Stimulated activated CD4-positive, alpha-beta T cell treated with anti-CD3 and anti-CD28 coated beads, TNF-alpha, amount 100 ng/mL, for 4 hours (primary cell): ENCODE measurements at places on chromosomes 2 and 18.

GRCh38 chr2:102037681-102038080 lies 45.9 kb downstream of the IL1R2 start:
- DNase-seq = no peak

DNA sequence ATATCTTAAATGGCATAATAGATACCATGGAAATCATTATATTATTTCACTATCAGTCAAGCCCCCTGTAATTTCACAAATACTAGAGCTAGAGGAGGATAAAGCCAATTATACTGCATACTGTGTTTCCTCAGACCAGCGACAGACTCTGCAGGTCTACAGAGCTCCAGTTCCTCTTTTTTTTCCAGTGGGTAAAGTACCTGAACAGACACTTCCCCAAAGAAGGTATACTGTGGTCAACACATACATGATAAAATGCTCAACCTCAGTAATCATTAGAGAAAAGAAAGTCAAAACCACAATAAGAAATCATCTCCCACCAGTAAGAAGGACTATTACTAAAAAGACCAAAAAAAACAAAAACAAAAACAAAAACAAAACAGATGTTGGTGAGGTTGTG lies 44.6 kb downstream of the SCN7A start:
- DNase-seq = no peak

- DNase-seq = no peak
These were observed 46.3 kb upstream of the VPS54 start for GRCh38 chr2:64065516-64065915.

DNA sequence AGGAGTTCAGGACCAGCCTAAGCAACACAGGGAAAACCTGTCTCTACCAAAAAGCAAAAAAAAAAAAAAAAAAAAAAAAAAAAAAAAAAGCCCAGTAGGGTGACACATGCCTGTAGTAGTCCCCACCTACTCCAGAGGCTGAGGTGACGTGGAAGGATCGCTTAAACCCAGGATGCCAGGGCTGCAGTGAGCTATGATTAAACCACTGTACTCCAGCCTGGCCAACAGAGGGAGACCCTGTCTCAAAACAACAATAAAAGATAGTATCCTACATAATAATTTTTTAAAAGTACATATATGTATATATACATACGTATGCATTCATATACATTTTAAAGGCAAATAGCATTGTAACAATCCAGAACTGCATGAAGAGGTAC lies 51.7 kb downstream of the SOS1 start:
- no peak for DNase-seq

DNA sequence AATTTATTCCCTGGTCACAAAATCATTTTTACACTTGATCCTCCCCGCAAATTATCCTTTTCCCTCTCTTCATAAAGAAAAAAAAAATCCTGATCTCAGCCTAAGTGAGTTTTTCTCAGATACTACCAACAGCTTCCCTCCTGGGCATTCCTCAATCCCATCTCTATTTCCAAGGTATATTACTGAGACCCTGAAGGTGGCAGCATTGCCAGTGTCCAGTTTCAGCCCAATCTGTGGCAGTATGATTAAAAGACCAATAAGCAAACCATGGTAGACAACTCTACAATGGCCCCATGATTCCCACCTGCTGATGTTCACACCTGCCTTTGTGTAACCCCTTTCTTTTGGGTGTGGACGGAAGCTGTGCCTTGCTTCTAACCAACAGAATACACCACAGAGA lies 45.1 kb downstream of the CCDC93 start:
- DNase-seq = no peak

DNA sequence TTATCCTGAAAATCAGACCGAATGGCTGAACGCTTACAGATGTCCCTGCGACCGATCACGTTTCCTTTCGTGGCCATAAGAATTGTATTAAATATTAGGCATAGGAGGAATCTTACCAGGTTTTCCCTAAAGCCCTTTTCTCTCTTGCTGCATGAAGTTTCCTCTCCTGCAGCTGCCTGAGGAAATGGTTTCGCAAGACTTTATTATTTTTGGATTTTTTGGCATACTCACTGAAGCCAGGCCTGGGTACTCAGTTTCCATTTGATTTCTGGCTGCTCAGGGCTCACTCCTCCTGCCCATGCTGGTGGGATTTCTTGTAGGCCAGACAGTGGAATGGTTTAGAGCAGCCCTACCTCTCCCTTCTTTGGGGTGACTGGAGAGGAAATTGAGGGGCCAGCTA lies 114.0 kb downstream of the KLHL29 start:
- DNase-seq = no peak

GRCh38 chr2:69483696-69484095 lies 46.5 kb upstream of the NFU1 start:
- DNase-seq = no peak

DNA sequence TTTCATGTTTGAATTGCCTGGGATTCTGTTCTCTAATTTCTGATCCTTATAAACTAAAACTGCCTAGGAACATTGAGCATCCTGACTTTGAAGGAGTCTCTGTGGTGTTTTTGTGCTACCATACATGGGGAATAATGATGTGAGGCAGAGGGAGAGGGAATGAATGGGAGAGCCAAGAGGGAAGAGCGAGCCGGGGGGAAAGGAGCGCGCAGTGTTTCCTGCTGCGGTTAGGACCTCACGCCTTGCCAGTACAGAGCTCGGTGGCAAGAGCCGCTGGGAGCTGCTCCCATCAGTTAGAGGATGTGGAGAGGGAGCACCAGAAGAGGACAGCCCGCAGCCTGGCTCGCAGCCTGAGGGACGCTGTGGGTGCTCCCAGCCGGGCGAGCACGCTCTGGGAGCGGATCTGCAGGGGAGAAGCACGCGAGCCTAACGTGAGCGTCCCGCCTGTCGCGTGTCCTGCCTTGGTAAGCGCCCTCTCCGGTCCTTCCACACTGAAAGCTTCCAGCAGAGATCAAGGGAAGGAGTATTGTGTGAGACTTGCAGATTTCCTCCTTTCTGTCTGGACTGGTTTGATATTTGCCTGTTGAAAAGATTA lies 114.7 kb downstream of the FAM210A start:
- DNase-seq = no peak

DNA sequence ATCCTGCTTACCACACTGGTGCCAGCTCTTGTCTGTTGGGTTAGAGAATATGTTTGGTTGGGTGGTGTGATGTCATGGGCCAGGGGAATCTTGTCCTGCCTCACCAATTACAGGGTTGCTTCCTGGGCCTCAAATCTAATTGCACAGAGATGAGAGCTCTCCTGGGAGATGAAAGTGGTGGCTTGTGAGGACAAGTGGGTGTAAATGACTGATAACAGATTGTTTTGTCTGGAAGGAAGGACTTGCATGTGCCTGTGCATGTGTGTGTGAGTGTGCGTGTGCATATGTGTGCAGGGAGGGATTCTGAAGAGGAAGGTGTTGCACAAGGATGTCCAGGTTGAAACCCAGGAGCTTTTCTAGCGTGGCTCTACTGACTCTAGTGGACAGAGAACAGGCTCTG lies 271.9 kb downstream of the LOXHD1 start:
- DNase-seq = no peak

DNA sequence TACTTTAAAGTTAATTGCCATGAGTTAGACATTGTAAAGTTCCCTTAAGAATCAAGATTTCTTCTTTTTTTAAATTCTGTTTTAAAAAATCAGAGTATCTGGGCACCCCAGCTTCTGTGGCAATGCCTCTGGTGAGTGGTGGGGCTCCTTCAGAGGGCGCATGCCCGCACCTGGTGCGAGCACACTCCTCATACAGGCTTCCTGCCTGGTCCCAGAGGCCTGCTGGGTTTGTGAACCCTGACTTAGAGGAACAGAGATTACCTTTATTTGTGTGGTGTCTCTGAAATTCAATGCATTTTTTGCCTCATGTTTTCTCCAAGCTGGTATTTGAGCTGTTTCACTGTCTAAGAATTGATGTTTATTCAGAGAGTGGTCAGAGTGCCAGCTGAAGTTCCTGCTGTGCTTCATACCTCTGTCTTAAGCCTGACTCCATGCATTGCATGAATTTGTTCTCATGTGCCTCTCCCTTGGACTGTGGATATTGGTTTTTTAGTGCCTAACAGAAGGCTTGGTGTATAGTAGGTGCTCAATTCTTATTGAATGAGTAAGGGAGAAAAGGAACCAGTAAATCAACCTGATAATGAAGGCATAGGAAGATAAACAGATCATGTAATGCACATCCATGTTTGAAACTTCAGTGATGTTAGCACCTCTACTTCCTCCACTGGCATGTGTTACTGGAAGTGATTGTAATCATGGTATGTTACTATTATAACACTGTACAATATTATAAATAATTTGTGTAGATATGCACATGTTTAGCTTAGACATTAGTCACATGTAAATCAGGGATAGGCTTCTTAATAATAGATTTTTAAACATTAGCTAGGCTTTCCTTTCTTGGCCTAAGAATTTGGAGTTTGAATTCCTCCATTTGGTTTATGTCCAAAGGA lies 29.0 kb downstream of the PHLPP1 start:
- no peak for DNase-seq

DNA sequence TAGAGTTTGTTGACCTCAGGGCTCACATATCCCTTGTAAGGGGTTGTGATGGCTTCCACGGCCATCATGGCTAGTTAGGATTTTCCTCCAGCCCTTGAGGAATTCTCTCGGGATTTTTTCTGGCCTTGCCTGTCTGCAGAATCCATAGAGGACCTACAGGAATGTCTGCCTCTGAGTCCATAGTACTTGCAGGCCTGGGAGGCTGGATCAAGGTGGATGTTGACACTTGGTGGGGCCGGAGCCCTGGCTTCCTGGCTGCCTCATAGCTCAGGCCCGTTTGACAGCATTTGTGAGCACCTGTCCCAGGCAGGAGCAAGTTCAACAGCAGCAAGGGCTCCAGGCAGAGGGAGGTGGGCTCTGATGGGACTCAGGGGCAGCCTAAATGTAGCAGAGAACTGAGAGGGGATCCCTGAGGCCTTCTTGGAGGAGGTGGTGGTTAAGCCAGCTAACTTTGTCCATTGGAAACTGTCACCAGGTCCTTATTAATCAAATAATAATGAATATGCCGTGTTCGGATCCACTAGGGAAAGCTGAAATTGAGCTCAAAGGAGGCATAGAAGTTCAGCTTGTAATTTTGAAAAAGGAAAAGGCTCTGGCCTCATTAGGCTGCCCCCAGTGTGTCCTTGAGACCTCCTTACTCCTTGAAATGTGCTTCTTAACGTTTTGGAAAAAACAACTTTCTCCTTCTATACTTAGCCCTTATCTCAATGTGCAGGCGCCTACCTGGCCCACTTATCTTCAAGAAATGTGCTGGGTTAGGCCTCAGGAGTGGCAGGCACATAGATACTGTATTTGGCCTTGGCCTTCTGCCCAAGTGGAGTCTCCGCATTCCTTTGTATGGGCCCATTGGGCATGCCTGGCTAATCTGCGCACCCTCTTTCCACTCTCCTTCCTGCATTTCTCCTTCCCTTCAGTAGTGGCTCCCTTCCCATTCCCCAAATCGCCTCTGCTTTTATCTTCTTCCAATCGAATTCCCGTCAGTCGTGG lies 66.9 kb downstream of the HPCAL1 start:
- no peak for DNase-seq

- DNase-seq = no peak
These were observed 445 bp downstream of the MLPH start for GRCh38 chr2:237487496-237487895.

GRCh38 chr2:136255127-136255526 lies 137.2 kb upstream of the CXCR4 start:
- no peak for DNase-seq

DNA sequence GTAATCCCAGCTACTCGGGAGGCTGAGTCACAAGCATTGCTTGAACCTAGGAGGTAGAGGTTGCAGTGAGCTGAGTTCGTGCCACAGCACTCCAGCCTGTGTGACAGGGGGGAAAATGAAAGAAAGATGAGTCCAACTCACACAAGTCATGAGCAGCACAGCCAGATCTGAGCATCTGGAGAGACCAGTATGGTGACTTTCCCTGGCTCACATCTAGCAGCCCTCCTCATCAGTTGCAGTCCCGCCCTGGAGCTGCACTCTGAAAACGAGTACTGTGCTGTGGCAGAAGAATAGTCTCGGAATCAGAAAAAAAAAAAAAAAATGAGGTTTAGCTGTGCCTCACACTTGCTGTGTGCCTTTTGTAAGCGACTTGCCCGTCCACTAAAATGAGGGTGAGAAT lies 74.4 kb upstream of the TRIB2 start:
- DNase-seq = no peak

DNA sequence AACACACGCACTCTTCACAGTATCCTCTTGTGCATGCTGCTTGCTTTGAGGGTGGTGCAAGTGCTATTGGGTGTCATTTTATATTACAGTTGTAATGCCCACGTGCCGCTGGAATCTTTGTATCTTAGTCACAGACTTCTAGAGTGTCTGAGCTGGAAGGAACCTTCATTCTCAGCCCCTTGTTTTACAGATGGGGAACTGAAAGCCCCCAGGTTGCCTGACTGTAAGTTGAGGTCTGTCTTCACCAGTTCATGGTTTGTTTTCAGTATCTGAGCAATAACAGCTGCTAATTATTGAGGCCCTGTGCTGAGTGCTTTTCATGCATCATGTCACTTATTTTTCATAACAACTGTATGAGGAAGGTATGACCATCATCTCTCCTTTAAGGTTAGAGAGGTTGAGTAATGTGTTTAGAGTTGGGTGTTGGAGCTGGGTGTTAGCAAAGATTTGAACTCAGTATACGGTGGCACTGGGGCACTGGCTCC lies 77.0 kb downstream of the PRKCE start:
- no peak for DNase-seq

- no peak for DNase-seq
These were observed 12.9 kb downstream of the CD226 start for GRCh38 chr18:69934601-69935265.

- no peak for DNase-seq
These were observed 1.6 kb downstream of the SMAD7 start for GRCh38 chr18:48949050-48949605.

- DNase-seq = no peak
These were observed 1.4 kb downstream of the FZD5 start for GRCh38 chr2:207768168-207768865.
